ENCODE measurements at places on chromosomes 4 and X.
A peak's percentile ranks its signal among the peaks of the same experiment; 100 is the strongest.

DNA sequence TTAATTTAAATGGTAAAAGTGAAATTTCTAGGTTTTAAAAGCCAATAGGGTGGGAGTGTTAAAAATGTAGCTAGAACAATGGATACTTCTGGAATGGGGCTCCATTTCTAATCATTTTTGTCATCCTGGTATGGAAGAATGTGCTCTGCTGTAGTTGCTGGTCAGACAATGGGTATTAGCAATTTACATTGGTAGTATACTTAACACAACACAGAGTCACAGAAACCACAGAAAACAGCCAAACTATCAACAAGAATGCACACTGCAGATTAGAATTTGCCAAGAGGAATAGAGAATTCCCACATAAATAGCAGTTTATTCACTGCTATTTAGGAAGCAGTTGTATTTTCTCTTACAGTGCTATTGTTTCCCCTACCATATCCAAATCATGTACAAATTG lies 319.6 kb downstream of the PPP3CA start:
- DNase-seq = no peak

- DNase-seq = peak; percentile 95
Observed at GRCh38 chr4:80788798-80789197, 241.7 kb upstream of the BMP3 start.

DNA sequence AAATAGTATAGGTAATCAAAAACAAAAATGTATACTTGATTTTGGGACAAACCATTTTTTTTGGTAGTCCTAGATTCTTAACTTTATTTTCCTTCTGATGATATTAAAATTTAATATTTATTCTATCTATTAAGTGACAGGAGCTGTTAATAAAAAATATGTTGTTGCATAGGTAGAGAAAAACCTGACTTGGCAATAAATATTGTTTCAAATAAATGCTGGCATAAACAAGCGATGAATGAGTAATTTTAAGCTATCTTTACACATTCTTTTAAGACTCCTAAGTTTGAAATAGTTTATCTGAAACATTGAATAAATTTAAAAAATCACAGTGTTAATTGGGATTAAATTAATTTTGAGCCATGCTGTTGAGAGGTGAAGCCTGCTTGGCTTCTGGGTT lies 114.6 kb downstream of the GC start:
- no peak for DNase-seq

- DNase-seq = no peak
Observed at GRCh38 chrX:116930311-116930710, 467.5 kb upstream of the CT83 start.

DNA sequence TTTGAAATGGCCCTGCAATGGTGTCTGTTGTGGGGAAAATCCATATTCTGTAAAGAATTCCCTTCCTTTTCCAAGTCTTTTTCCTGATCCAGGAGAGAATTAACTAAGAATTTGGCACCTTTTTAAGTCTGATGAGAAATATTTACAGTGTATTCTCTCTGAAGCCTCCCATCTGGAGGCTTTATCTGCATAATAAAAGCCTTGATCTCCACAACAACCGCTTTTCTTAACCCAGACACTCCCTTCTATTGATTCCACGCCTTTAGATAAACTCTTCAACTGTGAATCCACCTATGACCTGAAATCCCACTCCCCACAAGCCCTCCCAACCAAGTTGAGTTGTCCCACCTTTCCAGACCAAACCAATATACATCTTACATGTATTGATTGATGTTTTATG lies 43.1 kb upstream of the TMPRSS11E start:
- DNase-seq = no peak

All from lung (tissue), 17 donors.